ENCODE measurements at places on chromosomes 13 and 19.

DNA sequence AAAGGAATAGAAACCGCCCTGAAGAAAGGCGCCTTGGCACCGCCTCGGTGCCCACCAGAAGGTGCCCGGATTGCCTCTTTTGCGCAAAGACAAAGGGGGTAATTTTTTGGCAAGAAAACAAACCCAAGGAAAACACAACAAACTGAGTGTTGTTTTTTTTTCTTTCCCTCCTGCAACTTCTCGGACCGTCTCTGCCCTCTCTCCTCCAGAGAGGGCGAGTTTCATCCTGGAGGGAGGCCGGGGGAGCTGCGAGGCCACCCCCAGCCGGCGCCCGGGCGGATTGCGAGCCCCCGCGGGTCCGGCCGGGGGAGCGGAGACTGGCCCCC lies 2.3 kb downstream of the ZNF536 start:
- DNase-seq = no peak

DNA sequence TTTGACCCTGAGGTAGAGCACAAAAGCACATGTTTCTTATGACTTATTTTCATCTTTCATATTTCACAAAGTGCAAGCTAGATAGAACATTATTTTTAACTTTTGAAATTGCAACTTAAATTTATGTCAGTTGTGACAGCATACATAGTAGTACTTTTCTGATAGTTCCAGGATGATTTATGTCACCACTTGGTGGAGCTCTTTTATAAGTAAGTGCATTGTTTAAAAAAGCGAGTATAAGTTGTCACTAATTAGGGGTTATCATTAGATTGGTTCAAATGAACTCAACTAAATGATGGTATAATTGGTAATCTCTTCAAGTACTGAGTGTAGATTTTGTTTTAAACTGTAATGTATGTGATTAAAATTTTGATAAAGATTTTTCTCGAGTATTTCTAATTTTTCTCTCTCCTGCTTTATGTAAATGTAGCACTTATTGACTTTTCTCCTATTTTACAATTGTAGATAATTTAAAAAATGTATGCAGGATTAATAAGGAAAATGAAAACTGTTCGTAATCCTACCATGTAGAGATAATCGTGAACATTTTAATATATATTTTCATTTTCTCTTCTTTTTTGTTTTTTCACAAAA lies 31.1 kb downstream of the RB1 start:
- peak; percentile 32 for DNase-seq

- DNase-seq = no peak
Measured at GRCh38 chr13:23919006-23919405, 21.7 kb upstream of the C1QTNF9B start.

DNA sequence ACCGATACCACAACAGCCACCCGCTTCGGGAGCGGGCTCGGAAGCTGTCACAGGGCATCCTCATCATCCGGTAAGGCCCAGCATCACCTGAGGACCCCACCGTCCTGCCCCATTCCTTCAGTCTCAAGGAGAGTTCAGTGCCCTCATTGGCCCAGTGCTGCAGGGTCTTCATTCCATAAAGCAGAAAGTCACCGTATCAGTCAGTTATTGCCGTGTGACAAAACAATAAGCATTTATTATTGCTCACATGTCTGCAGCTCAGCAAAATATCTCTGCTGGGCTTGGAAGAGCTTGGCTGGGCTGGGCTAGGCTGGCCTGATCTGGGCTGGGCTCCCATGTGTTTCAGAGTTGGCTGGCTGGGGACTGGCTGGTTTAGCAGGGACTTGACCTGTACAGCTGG lies 8.1 kb upstream of the MRI1 start:
- no peak for DNase-seq

DNA sequence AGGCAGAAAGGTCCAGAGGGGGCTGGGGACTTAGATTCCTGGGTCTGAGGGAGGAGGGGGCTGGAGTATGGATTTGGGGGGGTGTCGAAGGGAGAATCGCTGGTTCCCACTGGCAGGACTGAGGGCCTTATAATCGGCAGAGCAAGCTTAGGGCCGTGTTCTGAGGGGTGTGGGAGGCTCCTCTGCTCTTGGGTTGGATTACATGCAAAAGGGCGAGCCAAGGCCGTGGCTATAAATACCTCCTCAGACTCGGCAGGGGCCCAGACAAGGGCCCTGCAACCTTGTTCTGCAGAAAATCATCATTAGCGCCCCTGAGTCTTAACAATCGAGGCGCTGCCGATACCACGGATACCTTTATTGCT lies 707 bp upstream of the MAMSTR start:
- no peak for DNase-seq

DNA sequence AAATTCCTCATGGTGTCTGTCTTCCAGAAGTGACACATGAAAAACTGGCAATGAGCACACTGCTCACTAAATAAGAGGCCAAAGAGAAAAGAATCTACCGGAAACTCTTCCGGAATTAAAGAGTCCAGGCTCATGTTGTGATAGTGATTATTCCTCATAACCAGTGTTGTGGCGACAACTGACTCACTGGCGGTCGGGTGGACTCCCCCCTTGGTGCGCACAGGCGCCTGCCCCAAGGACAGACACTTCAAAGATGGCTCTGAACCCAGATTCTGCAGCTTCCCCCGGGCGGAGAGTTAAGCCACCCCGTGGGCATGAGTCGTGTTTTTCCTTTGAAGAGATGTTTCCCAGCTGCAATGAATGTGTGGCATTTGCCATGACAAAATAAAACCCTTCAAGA lies 10.3 kb downstream of the IL17D start:
- DNase-seq = no peak
